Thoracic aorta (tissue), 2 donors: ENCODE measurements at places on chromosomes 5 and 9.

GRCh38 chr5:67896311-67896929 lies 319.1 kb upstream of the PIK3R1 start:
- DNase-seq = no peak

- DNase-seq = no peak
Measured at GRCh38 chr5:75051217-75051751, 1.1 kb downstream of the GCNT4 start.

GRCh38 chr5:88544136-88544645 lies 275.5 kb upstream of the TMEM161B start:
- DNase-seq = no peak

GRCh38 chr5:155831491-155831890 lies 495.5 kb upstream of the SGCD start:
- no peak for DNase-seq

DNA sequence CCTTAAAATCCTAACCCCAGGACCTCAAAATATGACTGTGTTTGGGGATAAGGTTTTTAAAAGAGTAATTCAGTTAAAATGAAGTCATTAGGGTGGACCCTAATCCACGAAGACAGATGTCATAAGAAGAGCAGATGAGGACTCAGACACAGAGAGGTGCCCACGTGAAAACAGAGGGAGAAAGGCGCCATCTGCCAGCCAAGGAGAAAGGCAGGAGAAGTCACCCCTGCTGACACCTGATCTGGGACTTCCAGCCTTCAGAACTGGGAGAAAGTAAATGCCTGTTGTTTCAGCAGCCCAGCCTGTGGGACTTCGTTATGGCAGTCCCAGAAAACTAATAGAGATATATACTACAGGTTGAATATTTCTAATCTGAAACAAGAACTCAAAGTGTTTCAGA lies 67.4 kb downstream of the ROR2 start:
- no peak for DNase-seq

DNA sequence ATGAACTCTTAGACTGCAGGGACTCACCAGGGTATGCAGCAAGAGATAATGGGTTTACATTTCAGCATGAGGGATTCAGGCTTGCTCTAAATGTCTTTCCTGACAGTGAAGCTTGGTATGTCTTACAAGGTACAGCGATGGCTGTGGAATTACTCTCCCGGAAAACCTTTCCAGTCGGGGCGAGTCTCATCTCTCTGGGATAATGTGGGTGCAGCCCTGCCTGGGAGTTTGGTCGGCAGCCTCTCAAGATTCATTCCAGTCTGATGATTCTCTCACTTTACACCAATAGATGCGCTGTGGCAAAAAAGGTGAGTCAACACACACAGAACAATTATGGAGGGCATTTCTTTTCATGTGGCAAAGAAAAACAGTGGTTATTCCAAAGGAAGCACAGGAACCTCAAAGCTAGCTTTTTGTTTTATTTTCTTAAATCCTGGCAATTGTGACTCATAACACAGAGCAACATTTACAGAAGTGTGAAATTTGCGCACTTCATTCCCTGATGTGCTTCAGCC lies 190.3 kb downstream of the DCP2 start:
- DNase-seq = no peak

DNA sequence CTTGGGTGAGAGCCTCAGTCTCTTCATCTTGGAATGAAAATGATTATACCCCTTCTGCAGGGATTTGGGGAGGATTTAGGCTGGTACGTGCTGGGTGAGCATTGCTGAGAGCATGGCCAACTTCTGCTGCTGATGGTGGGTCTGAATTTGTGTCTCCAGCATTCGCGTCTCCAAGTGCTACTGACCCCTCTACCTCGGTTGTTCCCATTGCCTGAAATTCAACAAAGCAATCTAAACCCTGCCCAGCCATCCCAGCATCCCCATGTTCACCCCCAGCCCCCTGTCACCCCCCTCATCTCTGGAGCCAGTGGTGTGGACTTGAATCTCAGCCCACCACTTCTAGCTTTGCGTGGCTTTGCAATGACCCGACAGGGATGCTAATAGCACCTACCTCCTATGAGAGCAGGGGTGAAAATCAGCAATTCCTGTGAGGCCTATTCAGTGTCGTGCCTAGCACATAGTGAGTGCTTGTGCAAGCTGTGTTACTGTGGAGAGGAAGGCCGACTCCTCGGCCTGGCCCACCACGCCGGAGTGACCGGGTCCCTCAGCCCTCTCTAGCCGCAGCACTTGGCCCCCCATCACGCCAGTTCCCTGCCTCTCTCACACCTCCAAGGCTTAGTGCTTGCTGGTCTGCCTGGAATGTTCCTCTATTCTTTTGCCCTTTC lies 43.4 kb upstream of the SH3PXD2B start:
- no peak for DNase-seq

- DNase-seq = no peak
Measured at GRCh38 chr5:95241635-95242034, 43.3 kb downstream of the MCTP1 start.

DNA sequence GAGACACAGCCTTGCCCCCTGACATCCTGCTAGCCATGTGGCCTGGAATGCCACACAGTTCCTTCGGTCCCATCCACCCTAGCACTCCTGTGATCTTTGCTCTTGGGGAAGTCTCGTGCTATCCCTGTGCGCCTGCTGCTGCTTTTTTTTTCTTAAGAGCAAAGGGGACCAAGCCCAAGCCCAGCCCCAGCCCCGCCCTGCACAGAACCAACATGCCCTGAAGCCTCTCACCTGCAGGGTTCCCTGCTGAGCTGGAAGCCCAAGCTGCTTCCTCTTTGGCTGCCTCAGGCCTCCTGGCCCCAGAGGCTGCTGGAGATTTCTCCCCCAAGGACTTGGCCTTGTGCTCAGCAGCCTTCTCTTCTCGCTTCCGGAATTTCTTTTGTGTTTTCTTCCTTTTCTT lies 1.8 kb downstream of the SURF6 start:
- DNase-seq = no peak

DNA sequence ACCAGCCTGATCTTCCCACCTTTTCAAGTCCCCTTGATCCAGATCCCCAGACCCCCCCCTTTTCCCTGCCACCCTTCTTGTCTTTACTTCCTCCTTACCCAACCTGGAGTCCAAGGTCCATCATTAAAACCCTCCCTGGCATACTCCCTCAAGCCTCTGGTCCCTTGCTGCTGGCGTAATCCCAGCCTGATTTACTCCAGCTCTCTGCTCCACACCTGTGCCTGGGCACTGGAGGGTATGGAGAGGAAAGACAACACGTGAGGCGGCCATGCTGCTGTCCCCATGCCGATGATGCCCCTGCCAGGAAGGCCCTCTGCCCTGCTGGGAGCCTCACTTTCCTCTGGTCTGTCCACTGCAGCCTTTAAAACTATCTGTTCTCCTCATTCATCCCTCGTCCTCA lies 5.1 kb downstream of the B4GALT7 start:
- no peak for DNase-seq

DNA sequence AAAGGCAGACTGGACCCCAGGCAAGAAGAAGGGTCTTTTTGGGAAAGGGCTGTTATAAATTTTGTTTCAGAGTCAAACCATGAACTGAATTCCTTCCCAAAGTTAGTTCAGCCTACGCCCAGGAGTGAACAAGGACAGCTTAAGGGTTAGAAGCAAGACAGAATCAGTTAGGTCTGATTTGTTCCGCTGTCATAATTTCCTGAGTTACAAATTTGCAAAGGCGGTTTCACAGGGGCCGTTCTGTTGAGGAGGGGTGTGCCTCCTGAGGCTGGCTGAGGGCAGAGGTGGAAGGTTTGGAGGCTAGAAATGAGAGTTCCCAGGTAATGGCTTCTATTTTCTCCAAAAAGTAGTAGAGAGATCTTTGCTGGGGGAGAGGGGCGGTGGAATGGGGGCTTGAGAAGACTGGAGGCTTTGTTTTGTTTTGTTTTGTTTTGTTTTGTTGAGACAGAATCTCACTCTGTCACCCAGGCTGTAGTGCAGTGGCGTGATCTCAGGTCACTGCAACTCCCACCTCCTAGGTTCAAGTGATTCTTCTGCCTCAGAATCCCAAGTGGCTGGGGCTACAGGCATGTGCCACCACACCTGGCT lies 4.1 kb upstream of the CERCAM start:
- DNase-seq = no peak

DNA sequence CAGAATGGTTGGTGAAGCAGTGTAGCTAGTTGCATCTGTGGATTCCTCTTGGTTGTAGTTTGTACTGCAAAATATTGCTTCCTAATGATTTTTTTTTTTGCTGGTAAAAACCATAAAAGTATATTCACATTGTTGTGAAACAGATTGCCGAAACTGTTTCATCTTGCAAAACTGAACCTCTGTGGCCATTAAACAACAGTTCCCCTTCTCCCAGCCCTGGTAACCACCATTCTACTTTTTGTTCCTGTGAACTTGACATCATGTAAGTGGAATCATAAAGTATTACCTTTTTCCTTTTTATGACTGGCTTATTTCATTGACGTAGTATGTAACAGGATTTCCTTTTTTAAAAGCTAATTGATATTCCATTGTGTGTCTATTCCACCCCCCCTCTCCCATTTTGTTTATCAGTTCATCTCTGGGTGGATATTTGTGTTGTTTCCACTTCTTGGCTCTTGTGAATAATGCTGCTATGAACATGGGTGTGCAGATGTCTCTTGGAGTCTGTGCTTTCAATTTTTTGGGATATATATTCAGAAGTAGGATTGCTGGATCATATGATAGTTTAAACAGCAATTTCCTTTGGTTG lies 11.8 kb downstream of the SUB1 start:
- no peak for DNase-seq

DNA sequence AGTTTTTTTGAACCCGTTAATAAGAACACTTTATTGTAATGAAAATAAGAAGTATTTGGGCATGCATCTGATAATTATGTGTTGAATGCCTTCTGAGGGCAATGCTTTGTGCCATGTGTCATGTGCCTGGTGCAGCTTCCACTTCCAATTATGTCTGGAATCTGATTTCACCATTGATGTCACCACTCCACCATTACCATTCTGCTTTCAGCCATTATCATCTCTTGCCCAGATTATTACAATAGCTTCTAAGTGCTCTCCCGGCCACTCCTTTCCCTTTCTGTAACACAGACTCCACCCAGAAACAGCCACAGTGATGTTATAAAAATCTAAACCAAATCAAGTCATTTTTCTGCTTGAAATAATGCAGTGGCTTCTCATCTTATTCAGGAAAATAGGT lies 171.7 kb downstream of the C9orf152 start:
- DNase-seq = no peak

DNA sequence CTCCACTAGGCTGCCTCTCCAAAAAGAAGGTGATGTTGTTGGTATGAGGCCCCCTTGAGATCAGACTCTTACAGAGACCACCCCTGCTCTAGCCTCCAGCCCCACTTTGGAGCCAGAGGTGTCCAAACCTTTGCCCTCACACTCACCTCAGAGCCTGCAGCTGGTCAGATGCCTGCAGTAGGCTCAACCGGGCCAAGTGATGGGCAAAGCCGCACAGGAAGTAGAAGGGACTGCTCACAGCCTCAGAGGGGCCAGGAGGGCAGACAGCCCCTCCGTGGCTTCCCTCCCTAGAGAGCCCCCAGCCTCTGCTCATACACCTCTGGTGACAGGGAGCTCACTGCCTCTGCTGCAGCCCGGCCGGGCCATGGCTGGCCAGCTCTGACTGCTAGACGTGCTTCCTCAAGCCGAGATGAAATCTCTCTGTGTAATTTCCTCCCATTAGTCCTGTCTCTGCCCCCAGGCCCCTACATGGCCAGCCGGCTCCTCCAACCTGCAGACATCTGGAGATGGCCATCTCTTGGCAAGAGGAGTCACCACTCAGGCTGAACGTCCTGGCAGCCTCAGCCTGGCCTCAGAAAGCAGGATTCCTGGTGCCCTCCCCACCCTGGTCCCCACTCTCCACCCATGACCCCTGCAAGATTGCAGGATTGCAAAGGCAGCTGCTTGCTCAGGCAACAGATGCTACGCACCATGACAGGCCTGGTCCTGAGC lies 7.3 kb upstream of the TCF7 start:
- DNase-seq = no peak

GRCh38 chr5:133421394-133421793 lies 190.9 kb downstream of the FSTL4 start:
- DNase-seq = no peak
